CD8-positive, alpha-beta memory T cell (primary cell): ENCODE measurements at places on chromosomes 3 and 15. TPM values are rescaled to one million over a fixed set of nuclear protein-coding genes. Genes with fewer than 3 reads are reported as not detected.

The MYLK gene
- total RNA-seq: not detected

The TWF2 gene
- total RNA-seq: 98.2 TPM

The RETNLB gene
- total RNA-seq: not detected

The PARP15 gene
- 12.7 TPM for total RNA-seq

The BFSP2 gene
- total RNA-seq: not detected

The PARP14 gene
- 41.3 TPM for total RNA-seq

The PPP1R14D gene
- total RNA-seq: not detected

The ANKDD1A gene
- 3.0 TPM for total RNA-seq

The PTX3 gene
- not detected for total RNA-seq

The TRIM42 gene
- not detected for total RNA-seq

The SLC38A3 gene
- not detected for total RNA-seq

The NECTIN3 gene
- total RNA-seq: 12.8 TPM

The SAMD7 gene
- total RNA-seq: not detected

The MME gene
- total RNA-seq: not detected

The TRMT10C gene
- 59.3 TPM for total RNA-seq

The LIPC gene
- total RNA-seq: 0.47 TPM

The PLSCR1 gene
- 19.1 TPM for total RNA-seq

The TTC21A gene
- total RNA-seq: 1.1 TPM

The KLHL6 gene
- 31.3 TPM for total RNA-seq

The NT5DC2 gene
- total RNA-seq: 80.3 TPM

The CPNE9 gene
- total RNA-seq: 0.16 TPM

The CPLX3 gene
- total RNA-seq: not detected

The TICRR gene
- total RNA-seq: 14.0 TPM

The ACSBG1 gene
- not detected for total RNA-seq

The LARP6 gene
- not detected for total RNA-seq

The SHQ1 gene
- 36.0 TPM for total RNA-seq

The SH2D7 gene
- total RNA-seq: not detected

The DLL4 gene
- total RNA-seq: not detected

The ATP13A4 gene
- 2.6 TPM for total RNA-seq

The SCAANT1 gene
- not detected for total RNA-seq

The PLCH1 gene
- not detected for total RNA-seq

The CCR8 gene
- total RNA-seq: 5.3 TPM

The EIF4G1 gene
- total RNA-seq: 694 TPM

The MYL3 gene
- total RNA-seq: not detected

The IGDCC3 gene
- not detected for total RNA-seq
